ENCODE measurements at places on chromosomes 5 and 9.
A peak's percentile ranks its signal among the peaks of the same experiment; 100 is the strongest.

- peak; percentile 55 for DNase-seq
Measured at GRCh38 chr5:158200619-158201018, 341.7 kb upstream of the CLINT1 start.

DNA sequence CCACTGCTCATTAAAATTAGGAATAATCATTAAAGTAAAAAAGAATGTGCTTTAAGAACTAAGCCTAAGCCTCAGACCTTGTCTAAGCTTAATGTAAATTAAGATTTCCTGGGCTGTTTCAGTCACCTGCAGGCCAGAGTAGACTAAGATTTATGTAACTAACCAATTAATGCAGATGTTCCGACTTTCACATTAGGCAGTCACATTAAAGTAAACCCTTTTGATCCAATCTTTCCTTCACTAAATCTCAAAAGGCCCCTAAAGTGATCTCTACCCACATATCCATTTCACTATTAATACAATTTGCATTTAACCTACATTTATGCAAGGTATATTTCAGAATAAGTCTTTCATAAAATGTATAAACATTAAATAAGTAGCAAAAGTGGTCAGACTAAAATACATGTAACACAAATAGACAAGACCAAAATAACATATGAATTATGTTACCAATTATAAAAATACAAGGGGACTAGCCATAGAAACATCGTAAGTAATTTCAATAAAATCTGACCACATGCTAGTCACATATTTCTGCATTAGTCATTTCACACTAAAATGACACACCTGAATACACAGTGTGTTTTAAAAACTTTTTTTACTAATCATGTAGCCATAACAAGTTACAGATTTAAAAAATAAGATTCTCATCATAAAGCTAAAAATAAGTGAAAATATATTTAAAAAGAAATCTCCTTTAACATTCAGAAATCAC lies 7.7 kb downstream of the NR3C1 start:
- DNase-seq, result no peak

DNA sequence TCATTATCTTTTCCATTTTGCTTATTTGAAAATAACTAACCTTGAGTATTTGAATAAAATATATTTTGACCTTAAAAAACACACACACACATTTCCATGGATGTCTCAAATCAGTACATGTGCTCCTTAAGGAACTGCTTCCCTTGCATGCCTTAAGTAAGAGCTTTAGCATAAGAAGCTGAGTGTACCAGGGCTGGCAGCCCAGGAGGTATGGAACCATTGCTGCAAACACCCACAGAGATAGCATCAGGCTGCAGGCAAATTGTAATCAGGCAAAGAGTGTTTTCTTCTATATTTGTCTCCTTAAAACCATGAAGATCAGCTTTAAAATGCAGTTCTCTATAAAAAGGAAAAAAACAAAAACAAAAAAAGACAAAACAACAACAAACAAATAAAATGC lies 160.6 kb downstream of the PLK2 start:
- DNase-seq, result no peak

GRCh38 chr9:115775659-115776058 lies 377.9 kb upstream of the PAPPA start:
- peak; percentile 41 for DNase-seq

GRCh38 chr5:167244583-167244982 lies 1046.9 kb upstream of the WWC1 start:
- DNase-seq, result peak; percentile 78

DNA sequence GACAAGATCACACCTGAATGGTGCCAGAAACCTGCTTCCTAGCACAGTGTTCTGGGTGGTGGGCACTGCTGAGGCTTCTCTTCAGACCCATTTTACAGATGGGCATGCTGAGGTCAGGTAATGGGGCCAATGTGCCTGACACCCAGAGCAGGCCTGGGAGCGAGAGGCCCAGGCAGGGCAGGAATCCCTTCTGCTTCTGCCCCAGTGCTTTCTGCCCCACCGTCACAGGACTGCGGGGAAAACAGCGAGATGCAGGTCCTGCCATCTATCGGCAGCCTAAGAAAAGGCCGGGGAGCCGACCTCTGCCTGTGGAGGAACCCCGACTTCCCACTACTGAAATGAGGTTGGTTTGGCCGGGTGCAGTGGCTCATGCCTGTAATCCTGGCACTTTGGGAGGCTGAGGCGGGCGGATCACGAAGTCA lies 22.8 kb upstream of the RNU6ATAC start:
- DNase-seq, result no peak

- peak; percentile 92 for DNase-seq
Measured at GRCh38 chr9:129783516-129784361, 19.2 kb upstream of the TOR1B start.

GRCh38 chr5:162248107-162248713 lies 180.6 kb downstream of the GABRG2 start:
- DNase-seq, result no peak

GRCh38 chr5:59837071-59837470 lies 56.5 kb downstream of the PDE4D start:
- no peak for DNase-seq

- DNase-seq, result no peak
Measured at GRCh38 chr9:77719321-77719720, 71.2 kb upstream of the GNA14 start.

- DNase-seq, result peak; percentile 34
Measured at GRCh38 chr9:32524892-32525708, 896 bp downstream of the RIGI start.

DNA sequence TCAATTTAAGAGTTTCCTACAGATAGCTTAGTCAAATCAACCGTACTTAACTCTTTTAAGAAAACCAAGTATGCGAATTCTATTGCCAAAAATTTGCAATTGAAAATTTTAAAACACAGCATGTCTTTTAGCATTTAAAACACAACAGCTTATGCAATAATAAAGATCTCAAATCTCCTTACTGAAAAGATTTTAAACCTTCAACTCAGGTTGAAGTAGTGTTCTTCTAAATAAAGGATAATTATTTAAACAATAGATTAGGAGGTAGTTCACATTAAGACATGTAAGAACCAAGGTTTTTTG lies 5.5 kb downstream of the NR3C1 start:
- no peak for DNase-seq

DNA sequence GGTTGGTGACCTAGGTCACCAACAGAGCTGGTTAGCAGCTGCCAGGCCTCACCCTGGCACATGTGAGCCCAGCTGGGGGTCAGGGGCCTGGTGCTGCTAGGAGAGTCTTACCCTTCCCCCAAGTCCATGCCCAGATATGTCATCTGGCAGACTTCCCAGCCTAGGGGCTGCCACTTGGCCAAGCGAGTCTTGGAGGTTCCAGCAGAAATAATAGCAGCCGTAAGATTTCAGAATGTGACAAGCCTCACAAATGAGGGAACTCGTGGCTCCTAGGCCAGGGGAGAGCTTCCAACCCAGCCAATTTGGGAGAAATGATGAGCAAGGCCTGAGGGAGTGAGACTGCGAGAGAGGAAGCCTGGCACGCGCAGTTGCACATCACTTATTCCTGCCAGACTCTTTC lies 11.1 kb downstream of the URM1 start:
- DNase-seq, result no peak

DNA sequence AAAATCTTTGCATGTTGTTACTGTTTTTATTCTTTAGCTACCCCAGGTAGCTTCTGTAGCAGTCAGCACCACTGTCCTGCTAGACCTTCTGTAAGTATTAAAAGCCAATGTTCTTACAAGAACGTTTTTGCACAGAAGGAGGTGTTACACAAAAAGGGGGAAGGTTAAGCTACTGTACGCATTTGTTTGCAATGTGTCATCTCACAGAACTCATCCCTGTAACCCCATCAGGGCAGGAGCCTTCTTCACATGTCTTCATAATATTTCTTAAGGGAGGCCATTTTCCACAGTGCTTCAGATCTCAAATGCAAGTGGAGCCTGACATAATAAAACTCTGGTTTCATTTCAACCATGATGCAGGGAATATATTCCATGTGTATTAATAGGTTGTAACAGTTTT lies 67.9 kb downstream of the OSMR start:
- no peak for DNase-seq

DNA sequence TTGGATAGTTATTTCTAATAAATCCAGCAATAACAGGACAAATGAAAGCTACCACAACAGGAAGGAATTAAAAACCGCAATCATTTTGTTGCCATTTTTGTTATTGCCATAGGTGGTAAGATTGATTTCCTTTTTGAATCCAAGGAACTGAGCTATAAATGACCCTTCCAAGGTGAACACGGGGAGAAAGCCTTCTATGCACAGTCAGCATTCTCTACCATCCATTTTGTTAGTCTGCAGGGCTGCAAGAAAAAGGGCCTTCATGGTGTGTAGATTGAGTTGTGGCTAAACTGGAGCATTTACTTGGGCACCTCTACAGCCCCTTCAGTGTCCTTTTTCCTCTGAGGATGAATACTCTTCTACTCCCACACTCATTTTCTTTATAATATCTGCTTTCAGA lies 18.6 kb upstream of the REEP5 start:
- no peak for DNase-seq

DNA sequence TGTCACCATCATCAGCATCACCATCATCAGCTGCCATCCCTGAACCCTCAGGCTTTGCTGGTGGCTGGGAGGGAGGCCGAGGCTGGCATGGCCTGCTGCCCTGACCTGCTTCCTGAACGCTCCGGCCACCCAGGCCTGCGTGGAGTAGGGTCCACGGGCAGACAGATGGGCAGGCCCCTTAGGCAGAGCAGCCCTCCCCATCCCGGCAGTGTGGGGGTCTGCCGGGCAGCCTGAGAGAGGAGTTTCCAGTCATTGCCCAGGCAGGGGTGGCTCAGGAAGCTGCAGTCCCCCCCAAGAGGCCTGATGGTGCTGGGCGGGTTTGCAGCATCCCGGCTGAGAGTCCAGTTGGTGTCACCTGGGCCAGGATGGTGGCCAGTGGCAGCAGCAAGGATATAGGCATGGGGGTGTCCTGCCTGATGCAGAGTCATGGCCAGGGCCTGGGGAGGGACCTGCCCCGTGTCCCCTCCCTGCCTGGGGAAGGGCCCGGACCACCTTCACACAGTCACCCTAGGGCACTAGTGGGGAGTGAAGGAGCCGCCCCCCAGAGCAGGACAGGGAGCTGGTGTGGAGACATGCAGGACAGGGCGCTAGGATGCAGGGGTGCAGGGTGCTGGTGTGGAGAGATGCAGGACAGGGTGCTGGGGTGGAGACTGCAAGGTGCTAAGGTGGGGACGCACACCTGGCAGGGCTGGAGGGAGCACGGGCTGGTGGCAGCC lies 7.7 kb upstream of the EGFL7 start:
- no peak for DNase-seq

DNA sequence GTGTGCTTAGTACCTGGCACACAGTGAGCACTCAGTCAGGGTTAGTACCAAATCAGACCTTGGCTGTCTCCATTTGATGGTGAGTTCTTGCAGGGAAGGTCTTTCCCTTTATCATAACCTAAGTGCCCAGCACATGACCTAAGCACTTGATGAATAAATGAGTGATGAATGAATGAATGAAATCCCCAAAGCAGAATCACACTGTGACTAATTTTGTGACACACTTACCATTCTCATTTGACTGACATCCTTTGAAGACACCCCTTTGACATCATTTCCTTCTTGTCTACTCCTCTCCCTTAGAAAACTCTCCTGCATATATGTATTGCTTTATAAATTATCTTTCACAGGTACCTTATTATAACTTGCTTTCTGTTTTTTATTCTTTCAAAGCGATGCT lies 130.2 kb upstream of the ELL2 start:
- no peak for DNase-seq

GRCh38 chr9:34256987-34257585 lies 72.0 kb downstream of the KIF24 start:
- DNase-seq, result no peak

GRCh38 chr9:133981958-133982681 lies 10.0 kb downstream of the VAV2 start:
- DNase-seq, result no peak

GRCh38 chr9:130235558-130236435 lies 29.8 kb upstream of the HMCN2 start:
- peak; percentile 90 for DNase-seq

GRCh38 chr9:103991001-103991400 lies 103.1 kb upstream of the SMC2 start:
- DNase-seq, result no peak

DNA sequence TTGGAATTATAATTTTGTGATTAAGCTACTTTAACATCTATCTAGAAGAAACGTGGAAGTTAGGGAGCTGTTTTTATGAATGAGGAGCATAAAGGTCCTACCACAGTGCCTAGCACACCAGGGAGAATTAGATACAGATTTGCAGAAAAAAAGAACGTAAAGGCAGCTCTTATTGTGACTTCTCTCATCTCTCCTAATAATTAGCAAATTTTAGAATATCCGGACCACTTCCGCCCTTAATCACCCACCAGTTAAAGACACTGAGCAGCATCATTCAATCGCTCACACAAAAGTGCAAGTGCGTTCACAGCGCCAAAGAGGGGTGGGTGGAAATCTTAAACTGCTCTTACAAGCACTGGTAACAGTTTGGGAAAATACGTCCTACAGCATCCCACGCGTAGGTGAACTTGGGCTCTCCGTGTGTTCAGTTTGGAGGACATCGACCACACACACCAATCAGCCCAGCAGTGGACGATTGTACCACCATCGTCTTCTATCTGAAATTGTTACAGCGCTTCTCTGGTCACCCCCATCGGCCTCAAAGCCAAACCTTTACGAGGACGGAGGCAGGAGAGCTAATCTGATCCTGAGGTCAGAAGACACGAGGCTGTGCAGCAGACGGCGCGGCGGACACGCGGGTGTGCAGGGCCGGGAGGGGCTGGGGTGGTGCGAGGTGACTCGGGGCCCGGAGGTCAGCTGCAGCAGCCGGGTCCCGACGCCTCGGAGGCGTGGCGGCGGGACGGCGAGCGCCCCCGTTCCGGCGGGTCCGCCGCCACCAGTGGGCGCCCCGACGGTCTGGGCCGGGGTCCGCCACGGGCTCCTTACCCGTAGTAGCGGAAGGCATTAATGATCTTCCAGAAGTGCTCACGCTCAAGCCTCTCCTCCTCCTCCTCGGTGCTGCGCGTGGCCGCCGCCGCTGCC lies 646 bp downstream of the CARNMT1 start:
- peak; percentile 84 for DNase-seq

GRCh38 chr9:6443661-6444060 lies 30.7 kb downstream of the UHRF2 start:
- DNase-seq, result no peak

GRCh38 chr9:127968700-127969383 lies 11.9 kb downstream of the EEIG1 start:
- no peak for DNase-seq

GRCh38 chr5:83877911-83878706 lies 157.5 kb upstream of the HAPLN1 start:
- no peak for DNase-seq

- DNase-seq, result peak; percentile 69
Measured at GRCh38 chr5:134053840-134054338, 49.1 kb upstream of the VDAC1 start.

DNA sequence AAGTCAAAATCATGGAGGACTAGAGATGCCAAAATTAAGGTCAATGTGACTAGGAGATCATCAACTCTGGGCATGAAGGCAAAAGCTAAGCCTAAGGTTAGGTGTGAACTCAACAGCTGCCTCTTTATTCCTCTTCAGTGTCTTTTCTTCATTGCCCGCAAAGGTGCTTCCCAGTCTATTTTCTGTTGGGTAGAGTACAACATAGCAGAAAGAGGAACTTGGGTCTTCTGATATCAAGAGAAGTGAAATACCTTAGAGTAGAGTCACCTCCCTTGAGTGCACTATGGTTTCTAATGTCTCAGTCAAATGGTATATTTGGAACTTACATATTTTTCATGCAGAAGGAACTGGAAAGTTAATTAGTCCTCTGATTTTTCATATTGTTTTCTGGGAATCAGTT lies 122.5 kb upstream of the GRIN3A start:
- no peak for DNase-seq

- no peak for DNase-seq
Measured at GRCh38 chr5:53313145-53313544, 167.3 kb upstream of the FST start.

GRCh38 chr5:83285661-83286398 lies 185.7 kb upstream of the VCAN start:
- DNase-seq, result no peak

All from eye (tissue), 1 donor.